ENCODE measurements at places on chromosomes 11 and 22. TPM values are rescaled to one million over a fixed set of nuclear protein-coding genes. Genes with fewer than 3 reads are reported as not detected.

GRM5 gene
- polyA plus RNA-seq = not detected

KDM4E gene
- not detected for polyA plus RNA-seq

CNGA4 gene
- not detected for polyA plus RNA-seq

SMIM35 gene
- not detected for polyA plus RNA-seq

MRGPRX4 gene
- polyA plus RNA-seq = not detected

EMID1 gene
- 9.9 TPM for polyA plus RNA-seq

ARSA gene
- 16.4 TPM for polyA plus RNA-seq

TBX1 gene
- 0.71 TPM for polyA plus RNA-seq

MUC15 gene
- polyA plus RNA-seq = not detected

MS4A6E gene
- not detected for polyA plus RNA-seq

TEX12 gene
- polyA plus RNA-seq = not detected

HEPN1 gene
- polyA plus RNA-seq = not detected

C11orf91 gene
- polyA plus RNA-seq = not detected

DGCR6 gene
- 44.8 TPM for polyA plus RNA-seq

SERHL2 gene
- 10.8 TPM for polyA plus RNA-seq

C11orf87 gene
- polyA plus RNA-seq = 1.1 TPM

OR2AT4 gene
- not detected for polyA plus RNA-seq

GNG3 gene
- polyA plus RNA-seq = 3.0 TPM

GTSE1 gene
- polyA plus RNA-seq = 32.6 TPM

IGLL1 gene
- not detected for polyA plus RNA-seq

OR4A16 gene
- polyA plus RNA-seq = not detected

FOLR2 gene
- polyA plus RNA-seq = not detected

PANX2 gene
- 9.5 TPM for polyA plus RNA-seq

RIBC2 gene
- 0.35 TPM for polyA plus RNA-seq

POU2F3 gene
- 0.40 TPM for polyA plus RNA-seq

IGSF22 gene
- polyA plus RNA-seq = 0.82 TPM

MMP13 gene
- not detected for polyA plus RNA-seq

ADAMTS8 gene
- 4.0 TPM for polyA plus RNA-seq

CRYAB gene
- 91.8 TPM for polyA plus RNA-seq
